WTC11 (cell line): ENCODE measurements at places on chromosomes 11 and 22.

DNA sequence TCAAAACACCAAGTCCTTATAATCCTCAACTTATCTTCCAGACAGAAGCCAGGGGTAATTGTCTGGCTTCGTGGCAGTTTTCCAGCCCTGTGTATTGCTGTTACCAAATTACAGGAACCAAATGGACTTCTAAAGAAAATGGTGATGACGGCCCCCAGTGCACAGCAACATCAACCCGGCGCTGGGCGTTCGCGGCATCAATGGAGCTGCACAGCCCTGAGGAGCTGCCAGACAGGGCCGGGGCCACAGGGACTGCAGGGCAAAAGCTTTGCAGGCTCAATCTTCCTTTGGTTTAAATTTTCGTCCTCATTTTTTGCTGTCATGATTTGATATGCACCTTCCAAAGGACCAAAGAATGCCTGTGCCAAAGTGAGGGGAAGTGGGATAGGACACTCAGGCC, 292.5 kb downstream of the BRD1 start:
- no peaks in the 10 kb centered on the region for H3K36me3 ChIP-seq
- peak overlapping the region; percentile 94 for H3K27ac ChIP-seq
- peak; percentile 7 for DNase-seq

DNA sequence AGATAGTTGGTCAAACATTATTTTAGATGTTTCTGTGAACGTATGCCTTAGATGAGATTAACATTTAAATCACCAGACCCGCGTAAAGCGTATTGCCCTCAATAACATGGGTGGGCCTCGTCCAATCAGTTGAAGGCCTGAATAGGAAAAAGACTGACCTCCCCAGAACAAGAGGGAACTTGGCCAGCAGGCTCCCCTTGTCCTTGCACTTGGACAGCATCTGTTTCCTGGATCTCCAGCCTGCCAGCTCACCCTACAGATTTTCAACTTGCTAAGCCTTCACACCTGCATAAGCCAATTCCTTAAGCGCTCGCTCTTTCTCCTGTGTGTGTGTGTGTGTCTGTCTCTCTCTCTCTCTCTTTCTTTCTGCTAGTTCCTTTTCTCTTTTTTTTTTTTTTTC, 8.2 kb downstream of the TOM1 start:
- H3K27me3 ChIP-seq = no peaks in the 10 kb centered on the region
- no peaks in the 10 kb centered on the region for H3K36me3 ChIP-seq
- H3K27ac ChIP-seq = no peak overlapping the region
- H3K4me3 ChIP-seq = no peak overlapping the region

DNA sequence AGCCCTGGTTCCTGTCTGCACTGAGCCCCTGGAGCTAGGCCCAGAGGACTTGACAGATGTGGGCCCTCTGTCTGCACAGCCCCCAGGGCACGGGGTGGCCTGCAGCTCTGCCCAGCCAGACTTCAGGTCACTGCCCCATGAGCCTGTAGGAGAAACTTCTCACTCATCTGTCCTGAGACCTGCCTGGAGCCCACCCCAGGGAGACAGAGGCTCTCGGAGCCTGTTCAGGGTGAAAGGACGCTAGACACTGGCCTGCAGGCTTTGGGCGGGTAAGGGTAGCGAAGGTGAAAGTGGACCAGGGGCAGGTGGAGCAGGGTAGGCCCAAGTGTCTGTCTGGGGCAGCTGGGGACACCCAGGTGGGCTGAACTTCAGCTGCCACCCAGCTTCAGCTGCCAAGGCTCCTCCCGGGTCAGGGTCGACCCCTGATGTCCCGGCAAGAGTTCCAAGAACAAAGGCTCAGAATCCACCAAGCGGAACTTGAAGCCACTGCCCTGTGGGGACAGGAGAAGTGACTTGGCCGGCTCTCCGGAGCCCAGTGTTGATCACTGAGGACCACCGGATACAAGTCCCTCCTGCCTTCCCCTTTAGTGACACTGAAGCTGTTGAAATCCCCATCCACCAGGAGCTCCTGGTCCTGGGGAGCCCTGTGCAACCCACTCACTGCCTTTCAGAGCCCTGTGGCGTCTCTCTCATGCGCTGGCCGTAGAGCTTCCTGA, 90.3 kb downstream of the KCNQ1 start:
- H3K36me3 ChIP-seq = no peaks in the 10 kb centered on the region
- H3K27me3 ChIP-seq = peaks cover 52% of the 10 kb centered on the region
- H3K4me3 ChIP-seq = no peak overlapping the region
- H3K4me1 ChIP-seq = peaks cover 10% of the 10 kb centered on the region
- H3K27ac ChIP-seq = no peak overlapping the region

- peaks cover 13% of the 10 kb centered on the region for H3K4me1 ChIP-seq
- no peak for DNase-seq
- no peak overlapping the region for H3K4me3 ChIP-seq
- no peaks in the 10 kb centered on the region; the same call in 1 of the 2 replicates for H3K36me3 ChIP-seq
These were observed 540.2 kb downstream of the MIAT start for GRCh38 chr22:27197618-27198017.

GRCh38 chr11:3970108-3970507, 114.6 kb downstream of the STIM1 start:
- H3K36me3 ChIP-seq = no peaks in the 10 kb centered on the region
- DNase-seq = no peak
- H3K4me1 ChIP-seq = 0 out of 2 replicates have a peak, but pooled peaks cover 2% of the 10 kb centered on the region
- H3K27ac ChIP-seq = no peak overlapping the region; the same call in 1 of the 2 replicates
- H3K27me3 ChIP-seq = no peaks in the 10 kb centered on the region

DNA sequence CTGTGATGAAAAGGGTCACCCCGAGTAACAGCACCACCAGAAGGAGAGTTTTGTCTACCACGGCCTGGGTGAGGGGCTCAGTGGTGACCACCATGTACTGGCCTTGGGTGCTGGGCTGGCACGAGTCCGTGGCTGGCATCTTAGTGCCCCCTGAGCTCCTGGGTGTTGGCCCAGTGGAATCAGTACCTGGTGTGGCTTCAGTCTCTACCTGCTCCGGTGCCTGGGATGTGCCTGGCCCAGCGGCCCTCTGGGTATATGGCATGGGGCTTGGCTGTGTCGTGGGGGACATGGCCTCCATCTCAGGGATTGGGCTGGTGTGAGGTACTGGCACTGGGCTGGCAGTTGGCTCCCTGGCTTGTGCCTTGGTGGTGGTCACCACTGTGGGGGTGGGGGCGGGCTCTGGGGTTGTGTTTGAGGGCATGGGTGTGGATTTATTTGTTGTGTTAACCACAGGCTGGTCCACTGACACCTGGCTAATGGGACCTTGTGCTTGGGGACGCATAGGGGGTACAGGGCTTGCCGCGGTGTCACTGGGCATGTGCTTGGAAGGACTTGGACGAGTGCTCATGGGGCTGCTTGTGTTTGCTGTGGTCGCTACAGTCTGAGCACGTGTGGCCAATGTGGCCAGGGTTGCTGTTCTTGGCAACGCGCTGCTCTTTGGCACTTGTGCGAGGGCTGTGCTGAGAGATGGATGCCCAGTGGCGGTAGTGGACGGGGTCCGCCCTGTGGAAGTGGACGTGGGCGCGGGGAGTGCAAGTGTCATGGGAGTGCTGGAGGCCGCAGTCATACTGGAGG, 9.8 kb downstream of the C11orf24 start:
- peak overlapping the region; percentile 68; the same call in 1 of the 2 replicates for H3K27ac ChIP-seq
- no peak for DNase-seq
- peaks cover 50% of the 10 kb centered on the region for H3K36me3 ChIP-seq
- H3K4me3 ChIP-seq = no peak overlapping the region

- peaks cover 25% of the 10 kb centered on the region for H3K27me3 ChIP-seq
- no peaks in the 10 kb centered on the region for H3K36me3 ChIP-seq
- H3K27ac ChIP-seq = no peak overlapping the region
- DNase-seq = no peak
These were observed 311.6 kb downstream of the MIAT start for GRCh38 chr22:26968859-26969523.

GRCh38 chr11:38543986-38544385, 1946.0 kb upstream of the RAG2 start:
- H3K27me3 ChIP-seq = no peaks in the 10 kb centered on the region
- H3K4me1 ChIP-seq = no peaks in the 10 kb centered on the region
- no peak for DNase-seq

DNA sequence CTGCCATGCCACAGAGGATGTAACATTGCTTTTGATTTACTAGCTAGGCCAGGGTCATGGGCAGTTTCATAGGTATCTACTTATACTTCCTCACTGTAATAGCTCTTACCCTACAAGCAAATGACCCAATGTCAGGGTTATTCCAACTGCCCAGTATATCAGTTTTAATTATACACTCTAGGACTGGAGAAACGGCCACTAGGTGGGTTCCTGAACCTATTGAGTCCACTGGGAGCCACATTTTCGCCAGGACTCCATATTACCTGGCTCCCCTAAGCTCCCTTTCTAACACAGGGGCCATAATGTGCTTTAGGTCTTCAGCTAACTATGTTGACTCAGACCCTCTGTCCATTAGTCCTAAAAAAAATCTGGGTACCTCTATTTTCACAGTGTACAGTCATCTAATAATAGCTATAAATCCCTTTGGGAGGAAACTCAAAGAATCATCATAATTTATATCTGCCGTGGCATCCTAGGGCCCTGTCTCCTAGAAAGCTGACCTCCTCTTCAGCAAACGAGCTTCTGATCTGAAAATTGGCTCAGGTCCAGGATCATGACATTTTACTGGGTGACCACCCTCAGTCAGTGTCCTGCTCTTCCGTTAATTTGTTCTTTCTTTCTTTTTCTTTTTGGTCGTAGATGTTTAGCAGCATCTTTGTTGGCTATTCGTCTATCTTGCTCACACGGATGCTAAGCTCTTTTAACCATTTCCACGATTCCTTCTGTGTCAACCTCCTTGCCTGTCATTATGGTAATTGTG, 244.3 kb downstream of the FAM76B start:
- H3K36me3 ChIP-seq = no peaks in the 10 kb centered on the region
- H3K4me3 ChIP-seq = no peak overlapping the region
- H3K4me1 ChIP-seq = no peaks in the 10 kb centered on the region
- no peaks in the 10 kb centered on the region; the same call in 1 of the 2 replicates for H3K27me3 ChIP-seq
- H3K27ac ChIP-seq = no peak overlapping the region
- peak; percentile 14 for DNase-seq

GRCh38 chr11:122399375-122399774, 256.1 kb upstream of the UBASH3B start:
- H3K27me3 ChIP-seq = no peaks in the 10 kb centered on the region
- no peaks in the 10 kb centered on the region for H3K36me3 ChIP-seq
- H3K27ac ChIP-seq = no peak overlapping the region
- no peaks in the 10 kb centered on the region for H3K4me1 ChIP-seq
- H3K4me3 ChIP-seq = no peak overlapping the region
- no peak for DNase-seq

- H3K4me3 ChIP-seq = no peak overlapping the region
- no peaks in the 10 kb centered on the region; the same call in 1 of the 2 replicates for H3K27me3 ChIP-seq
- H3K4me1 ChIP-seq = peaks cover 71% of the 10 kb centered on the region
- no peak overlapping the region for H3K27ac ChIP-seq
- H3K36me3 ChIP-seq = peaks cover 4% of the 10 kb centered on the region; the same call in 1 of the 2 replicates
- DNase-seq = no peak
These were observed 80.7 kb downstream of the NAV2 start for GRCh38 chr11:19793326-19793725.

- no peak for DNase-seq
- H3K27me3 ChIP-seq = no peaks in the 10 kb centered on the region
- peaks cover 6% of the 10 kb centered on the region for H3K4me1 ChIP-seq
- no peak overlapping the region for H3K4me3 ChIP-seq
- H3K36me3 ChIP-seq = no peaks in the 10 kb centered on the region
These were observed 140.0 kb upstream of the POU2AF2 start for GRCh38 chr11:111105566-111105965.

DNA sequence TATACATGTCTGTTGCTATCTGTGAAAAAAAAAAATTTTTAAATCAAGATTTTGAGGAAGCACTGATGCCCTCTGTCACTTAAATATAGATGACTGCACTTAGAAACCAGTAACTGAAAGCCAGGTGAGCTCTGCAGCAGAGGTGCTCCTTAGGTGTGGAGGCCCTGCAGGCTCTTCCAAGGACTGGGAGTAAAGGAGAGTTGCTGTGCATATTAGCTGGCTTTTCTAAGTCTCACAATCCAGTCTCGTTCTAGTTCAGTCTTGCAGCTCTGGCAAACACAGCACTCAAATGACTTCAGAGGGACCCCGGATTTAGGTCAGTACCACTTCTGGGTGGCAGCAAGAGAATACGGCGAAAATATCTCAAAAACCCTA, 61.0 kb downstream of the LARGE2 start:
- peak overlapping the region; percentile 80 for H3K27ac ChIP-seq
- no peak for DNase-seq
- no peaks in the 10 kb centered on the region for H3K27me3 ChIP-seq
- H3K4me1 ChIP-seq = peaks cover 29% of the 10 kb centered on the region
- H3K36me3 ChIP-seq = peaks cover 10% of the 10 kb centered on the region

DNA sequence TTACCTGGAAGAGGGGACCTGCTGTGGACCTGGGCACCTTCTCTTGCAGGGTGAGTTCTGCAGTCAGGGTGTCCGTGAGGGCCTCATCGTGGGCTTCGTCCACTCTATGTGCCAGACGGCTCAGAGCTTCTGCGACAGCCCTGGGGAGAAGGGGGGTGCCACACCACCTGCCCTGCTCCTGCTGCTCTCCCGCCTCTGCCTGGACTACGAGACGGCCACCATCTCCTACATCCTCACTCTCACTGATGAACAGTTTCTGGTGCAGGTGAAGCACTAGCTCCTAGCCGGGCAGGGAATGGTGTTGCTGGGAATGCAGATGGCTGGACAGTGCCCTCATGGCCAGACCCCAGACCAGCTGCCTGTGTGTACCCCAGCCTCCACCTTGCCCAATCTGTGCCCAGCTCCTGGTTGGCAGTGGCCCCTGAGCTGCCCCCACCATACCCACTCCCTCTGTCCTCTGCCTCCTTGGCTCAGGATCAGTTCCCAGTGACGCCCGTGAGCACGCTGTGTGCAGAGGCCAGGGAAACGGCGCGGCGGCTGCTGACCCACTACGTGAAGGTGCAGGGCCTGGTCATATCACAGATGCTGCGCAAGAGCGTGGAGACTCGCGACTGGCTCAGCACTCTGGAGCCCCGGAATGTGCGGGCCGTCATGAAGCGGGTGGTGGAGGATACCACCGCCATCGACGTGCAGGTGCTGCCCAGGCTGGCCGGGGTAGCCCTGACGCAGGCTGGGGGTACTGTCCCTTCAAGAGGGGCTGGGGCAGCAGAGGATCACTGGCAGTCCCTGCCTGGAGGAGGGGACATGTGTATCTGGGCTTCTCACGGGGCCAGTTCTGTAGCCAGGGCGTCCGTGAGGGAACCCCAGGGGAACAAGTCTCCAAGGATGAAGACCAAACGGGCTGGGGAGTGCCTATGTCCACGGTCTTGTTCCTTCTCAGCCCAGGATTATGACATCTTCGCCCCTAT, 2.2 kb upstream of the TM7SF2 start:
- no peak overlapping the region for H3K4me3 ChIP-seq
- no peak overlapping the region for H3K27ac ChIP-seq
- DNase-seq = no peak

- no peaks in the 10 kb centered on the region for H3K36me3 ChIP-seq
- no peak overlapping the region for H3K4me3 ChIP-seq
- peaks cover 15% of the 10 kb centered on the region for H3K4me1 ChIP-seq
- H3K27ac ChIP-seq = no peak overlapping the region
These were observed 7.2 kb downstream of the OSBP2 start for GRCh38 chr22:30701872-30702271.

DNA sequence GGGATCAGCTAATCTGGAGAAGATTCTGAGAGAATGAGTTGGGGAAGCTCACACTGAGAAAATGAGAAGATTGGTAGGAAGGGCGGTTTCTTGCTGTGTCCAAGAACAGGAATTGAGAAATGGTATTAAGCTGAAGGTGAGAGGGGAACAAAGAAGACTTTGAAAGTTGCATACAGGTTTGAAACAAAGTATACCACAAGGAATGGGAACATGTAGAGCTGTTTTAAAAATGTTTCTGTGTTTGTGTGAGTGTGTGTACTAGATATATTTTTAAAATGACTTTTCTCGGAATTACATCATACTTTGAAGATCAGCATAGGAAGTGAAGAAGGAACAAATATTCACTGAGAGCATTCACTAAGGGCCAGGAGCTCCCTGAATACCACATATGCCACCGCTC, 24.4 kb upstream of the IZUMO1R start:
- peaks cover 20% of the 10 kb centered on the region for H3K4me1 ChIP-seq
- no peak for DNase-seq
- H3K27ac ChIP-seq = no peak overlapping the region
- no peak overlapping the region for H3K4me3 ChIP-seq
- no peaks in the 10 kb centered on the region for H3K36me3 ChIP-seq
- no peaks in the 10 kb centered on the region for H3K27me3 ChIP-seq
